DMS153 (cell line): ENCODE measurements at places on chromosomes 3 and 15.

- no peak for DNase-seq
Measured at GRCh38 chr15:44029940-44030568, 165.0 kb downstream of the FRMD5 start.

GRCh38 chr15:35907511-35907910 is 361.5 kb upstream of the DPH6 start:
- DNase-seq, result no peak

- DNase-seq, result no peak
Measured at GRCh38 chr3:10376353-10376752, 55.4 kb upstream of the SEC13 start.

- DNase-seq, result no peak
Measured at GRCh38 chr3:150216866-150217600, 191.1 kb upstream of the TSC22D2 start.

- no peak for DNase-seq
Measured at GRCh38 chr3:23376516-23377248, 173.6 kb downstream of the UBE2E2 start.

DNA sequence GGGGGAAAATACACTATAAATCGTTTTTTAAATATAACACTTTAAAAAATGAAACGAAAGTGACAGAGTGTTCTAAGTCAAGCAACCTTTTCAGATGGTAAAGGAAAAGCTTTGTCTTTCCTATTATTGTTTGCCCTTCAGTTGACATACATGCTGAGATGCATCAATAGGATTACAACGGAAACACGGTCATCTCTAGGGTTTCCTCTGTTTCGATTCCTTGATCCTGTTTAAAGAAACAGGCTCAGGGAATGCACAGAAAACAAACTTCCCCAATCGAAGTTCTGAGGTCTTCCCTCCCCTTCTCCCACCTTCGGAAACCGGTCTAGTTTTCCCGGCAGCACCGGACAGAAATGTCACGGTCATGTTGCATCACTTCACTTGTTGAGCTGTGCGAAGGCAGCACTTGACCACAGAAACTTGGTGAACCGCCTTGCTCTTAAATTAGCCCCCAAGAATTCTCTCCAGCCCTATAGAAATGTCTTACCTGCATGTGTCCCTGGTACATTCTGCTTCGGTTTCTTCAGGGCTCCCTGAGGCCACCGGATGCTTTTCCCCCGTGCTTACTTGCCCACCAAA is 556 bp downstream of the PEX5L start:
- DNase-seq, result no peak

DNA sequence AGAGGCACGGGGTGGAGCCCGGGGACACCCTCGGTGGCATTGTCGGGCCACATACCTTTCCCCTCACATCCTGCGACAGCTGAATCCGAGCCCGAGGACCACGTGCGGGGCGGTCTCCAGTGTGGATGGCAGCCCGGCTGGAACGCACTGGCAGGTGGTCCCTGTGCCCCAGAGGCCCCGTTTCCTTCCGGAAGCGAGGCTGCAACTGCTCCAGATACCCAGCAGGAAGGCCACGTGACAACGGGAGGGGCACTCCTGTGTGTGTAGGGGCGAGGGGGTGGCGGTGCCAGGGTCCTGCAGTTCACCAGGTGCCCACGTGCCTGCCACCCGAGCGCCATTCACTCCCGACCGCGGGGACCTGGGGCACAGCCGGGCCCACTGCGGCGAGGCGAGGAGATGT is 44.1 kb downstream of the APH1B start:
- DNase-seq, result no peak

DNA sequence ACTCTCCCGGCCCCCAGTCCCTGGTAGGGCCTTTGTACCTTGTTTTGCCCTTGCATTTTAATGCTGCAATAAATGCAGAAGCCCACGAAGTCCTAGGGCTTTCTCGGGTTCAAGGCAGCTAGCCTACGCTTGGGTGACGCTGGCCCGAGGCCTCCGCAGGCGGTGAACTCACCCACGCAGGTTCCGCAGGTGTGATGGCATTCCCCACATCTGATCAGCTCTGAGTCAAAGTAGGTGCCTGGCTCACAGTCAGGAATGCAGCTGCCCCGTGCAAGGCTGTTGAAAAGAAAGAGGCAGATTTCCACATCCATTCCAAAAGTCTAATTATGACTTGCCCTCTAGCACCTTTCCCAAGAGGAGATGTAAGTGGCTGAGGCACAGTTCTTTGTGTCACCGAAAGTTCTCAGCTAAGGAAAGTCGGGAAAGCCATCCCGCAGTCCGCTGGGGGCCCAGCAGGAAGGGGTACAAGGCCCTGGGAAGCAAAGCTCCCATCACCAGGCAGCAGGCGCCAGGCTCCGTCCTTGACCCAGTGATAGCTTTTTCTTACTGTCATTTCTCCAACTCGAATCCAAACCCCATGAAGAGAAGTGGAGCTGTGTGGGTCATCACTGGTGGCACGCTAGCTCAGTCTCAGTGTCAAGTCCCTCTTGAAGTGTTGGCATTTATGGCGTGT is 23.2 kb upstream of the SNRPA1 start:
- no peak for DNase-seq

GRCh38 chr3:194340757-194341400 is 10.2 kb downstream of the CPN2 start:
- no peak for DNase-seq

DNA sequence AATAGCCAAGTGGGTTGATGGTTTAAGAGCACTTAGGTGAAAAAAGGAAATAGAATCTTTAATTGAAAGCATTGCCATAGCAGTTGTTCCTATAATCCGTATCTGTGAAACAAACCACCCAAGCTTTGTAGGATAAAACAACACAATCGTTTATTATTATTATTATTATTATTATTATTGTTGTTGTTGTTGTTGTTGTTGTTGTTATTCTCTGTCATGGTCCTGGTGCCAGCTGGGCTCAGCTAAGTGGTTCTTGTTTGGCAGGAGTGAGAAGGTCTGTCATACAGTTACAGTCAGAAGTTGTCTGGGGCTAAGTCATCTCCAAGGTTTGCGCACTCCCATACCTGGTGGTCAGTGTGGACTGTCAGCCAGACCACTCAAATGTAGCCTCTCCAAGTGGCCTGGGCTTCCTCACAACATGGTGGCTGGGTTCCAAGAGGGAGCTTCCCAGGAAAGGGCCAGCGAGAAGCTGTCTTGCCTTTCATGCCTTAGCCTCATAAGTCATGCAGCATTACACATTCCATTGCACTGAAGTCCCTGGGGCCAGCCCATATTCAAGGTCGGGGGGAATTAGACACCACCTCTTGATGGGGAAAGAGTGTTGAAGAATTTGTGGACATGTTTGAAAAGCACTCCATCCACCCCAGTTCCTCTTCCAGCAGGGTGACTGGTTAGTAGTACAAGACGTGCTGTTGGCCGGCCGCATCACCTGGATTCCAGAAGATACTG is 54.3 kb upstream of the FGD5 start:
- DNase-seq, result no peak

- DNase-seq, result no peak
Measured at GRCh38 chr3:147406028-147406931, at the start of gene ZIC4. TSS of gene ZIC4 (minus strand) at chr3:147406543. CDS start at chr3:147402797, 3,746 bp downstream.

GRCh38 chr3:169954142-169954756 is 12.4 kb upstream of the SEC62 start:
- DNase-seq, result no peak

GRCh38 chr3:144403040-144403457 is 431.4 kb downstream of the DIPK2A start:
- no peak for DNase-seq

- peak; percentile 82 for DNase-seq
Measured at GRCh38 chr3:72663429-72663828, 184.8 kb downstream of the SHQ1 start.

DNA sequence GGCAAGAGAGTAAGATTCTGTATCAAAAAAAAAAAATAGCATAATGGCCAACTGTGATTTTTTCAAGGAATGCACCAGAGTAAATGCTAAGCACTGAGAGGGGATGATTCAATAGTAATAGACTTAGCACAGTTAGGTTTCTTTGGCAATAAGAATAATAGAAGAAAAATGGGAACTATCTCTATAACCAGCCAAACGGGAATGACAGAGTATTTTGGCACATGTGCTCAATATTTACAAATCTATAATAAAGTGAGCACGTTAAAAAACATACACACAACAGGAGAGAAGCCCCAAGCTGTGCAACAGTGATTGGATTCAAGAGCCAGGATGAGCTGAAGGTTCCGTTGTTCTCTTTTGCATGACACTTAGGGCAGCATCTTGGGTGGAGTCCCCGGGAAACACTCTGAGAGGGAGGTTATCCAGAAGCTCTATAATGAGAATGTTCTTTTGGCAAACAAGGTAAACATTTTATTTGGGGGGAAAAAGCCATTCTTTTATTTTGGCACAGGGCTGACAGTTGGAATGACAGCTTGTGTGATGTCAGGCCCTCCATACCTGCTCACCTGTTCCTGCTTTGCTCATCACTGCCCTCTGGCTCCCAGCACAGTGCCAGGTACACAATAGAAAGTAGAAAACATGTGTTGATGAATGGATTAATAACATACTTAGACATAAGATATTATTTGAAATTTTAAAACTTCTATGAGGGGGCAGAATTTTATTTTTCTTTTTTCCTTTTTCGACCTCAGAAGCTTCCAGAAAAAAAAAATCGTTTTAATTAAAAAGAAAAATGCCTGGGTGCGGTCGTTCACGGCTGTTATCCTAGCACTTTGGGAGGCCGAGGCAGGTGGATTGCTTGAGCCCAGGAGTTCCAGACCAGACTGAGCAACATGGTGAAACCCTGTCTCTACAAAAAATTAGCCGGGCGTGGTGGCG is 44.0 kb upstream of the MUC4 start:
- DNase-seq, result no peak

DNA sequence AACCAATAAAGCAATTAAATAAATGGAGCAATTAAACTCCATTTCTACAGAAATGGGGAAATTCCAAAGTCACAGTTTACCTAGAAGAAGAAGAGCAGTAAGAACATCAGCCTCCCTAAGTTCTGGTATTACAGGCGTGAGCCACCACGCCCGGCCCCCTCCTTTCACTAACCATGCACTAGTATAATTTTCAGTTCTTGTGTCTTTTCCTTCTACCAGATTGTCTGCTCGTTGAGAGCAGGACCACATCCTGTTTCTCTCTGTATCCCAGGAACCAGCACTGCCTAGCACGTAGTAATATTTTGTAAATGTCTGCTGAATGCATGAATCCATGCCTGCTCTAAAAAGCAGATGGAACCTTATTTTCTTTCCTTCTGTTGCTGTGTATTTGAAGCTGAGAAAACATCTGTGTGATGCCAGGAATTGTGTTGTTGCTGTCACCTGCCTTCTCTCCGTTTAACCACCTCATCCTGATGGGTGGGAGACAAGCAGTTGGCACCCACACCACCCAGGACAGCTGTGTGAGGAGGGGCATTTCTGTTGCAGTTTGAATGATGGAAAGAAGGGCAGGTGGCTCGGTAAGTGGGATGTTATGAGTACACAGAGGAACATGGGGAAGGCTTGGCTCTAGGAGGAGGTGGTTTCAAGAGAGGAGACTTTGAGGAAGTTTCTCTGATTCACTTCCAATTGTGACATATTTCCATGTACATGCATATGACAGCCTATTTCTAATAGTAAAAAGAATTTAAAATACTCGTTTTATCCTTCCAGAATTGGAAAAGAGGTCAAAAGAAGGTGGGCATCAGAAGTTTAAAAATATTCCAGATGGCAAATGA is 30.1 kb downstream of the PXYLP1 start:
- no peak for DNase-seq

DNA sequence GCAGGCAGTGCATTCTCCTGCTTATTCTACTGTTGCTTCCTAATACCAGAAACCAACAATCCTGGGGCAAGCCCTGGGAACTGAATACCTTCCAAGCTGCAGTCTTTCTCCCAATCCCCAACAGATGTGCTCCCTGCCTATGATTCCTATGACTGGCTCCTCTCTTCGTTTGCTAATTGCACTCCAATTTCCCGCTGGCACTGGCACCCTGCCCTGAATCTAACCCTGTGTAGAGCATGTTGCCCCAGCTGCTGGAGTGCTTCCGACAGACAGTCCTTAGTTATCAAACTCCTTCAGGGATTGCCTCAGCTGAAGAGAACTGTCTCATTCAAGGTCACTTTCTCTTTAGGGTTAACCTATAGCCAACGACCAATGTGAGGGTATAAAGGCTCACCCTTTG is 214.1 kb downstream of the NECTIN3 start:
- no peak for DNase-seq

DNA sequence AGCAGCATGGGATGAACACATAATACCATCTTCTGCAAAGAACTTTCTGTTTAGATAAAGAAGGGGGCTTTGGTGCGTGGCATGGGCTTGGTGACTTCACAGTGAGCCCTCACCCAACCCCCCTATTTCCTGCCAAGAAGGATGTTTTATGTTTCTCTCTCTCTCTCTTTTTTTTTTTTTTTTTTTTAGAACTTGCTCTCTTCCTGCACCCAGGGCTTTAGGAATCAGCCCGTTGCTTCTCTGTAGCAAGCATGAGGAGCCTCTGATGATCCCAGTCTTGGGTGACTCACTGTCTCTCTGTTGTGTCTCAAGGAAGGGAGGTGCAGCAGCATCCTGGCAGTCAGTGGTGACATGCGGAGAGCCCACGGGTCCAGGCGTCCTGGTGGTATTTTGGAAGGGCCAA is 49.1 kb downstream of the CCK start:
- no peak for DNase-seq

GRCh38 chr15:78282324-78282723 is 17.1 kb downstream of the SKIC8 start:
- no peak for DNase-seq

GRCh38 chr3:157167371-157168042 is 7.6 kb upstream of the CCNL1 start:
- no peak for DNase-seq

- DNase-seq, result no peak
Measured at GRCh38 chr3:45095916-45096526, 50.2 kb downstream of the CDCP1 start.

GRCh38 chr15:70053001-70053715 is 44.6 kb downstream of the TLE3 start:
- DNase-seq, result no peak

DNA sequence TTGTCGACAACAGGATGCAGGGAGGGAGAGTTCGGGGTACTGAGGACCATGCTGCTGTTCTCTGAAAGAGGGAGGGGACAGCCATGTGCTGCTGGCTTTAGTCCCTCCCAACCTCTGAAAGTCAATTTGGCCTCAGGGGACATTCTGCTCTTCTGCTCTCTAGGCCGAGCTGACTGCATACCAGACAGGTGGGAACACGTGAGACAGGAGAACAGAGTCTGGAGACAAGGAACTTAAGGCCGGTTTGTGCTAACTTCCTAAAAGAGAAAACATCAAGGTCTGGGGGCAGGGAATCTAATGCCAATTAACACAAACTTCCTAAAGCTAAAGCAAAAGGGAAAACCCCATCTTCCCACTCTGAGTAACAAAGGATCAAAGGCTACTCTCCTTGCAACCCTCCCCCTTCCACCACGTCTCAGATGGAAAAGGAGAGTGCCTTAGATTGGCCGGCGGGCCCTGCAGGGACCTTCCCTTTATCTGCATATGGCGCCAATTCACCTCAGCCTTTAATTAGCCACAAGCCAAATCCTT is 41.0 kb downstream of the SLCO2A1 start:
- DNase-seq, result no peak
